ENCODE measurements at places on chromosomes 11 and 22.

DNA sequence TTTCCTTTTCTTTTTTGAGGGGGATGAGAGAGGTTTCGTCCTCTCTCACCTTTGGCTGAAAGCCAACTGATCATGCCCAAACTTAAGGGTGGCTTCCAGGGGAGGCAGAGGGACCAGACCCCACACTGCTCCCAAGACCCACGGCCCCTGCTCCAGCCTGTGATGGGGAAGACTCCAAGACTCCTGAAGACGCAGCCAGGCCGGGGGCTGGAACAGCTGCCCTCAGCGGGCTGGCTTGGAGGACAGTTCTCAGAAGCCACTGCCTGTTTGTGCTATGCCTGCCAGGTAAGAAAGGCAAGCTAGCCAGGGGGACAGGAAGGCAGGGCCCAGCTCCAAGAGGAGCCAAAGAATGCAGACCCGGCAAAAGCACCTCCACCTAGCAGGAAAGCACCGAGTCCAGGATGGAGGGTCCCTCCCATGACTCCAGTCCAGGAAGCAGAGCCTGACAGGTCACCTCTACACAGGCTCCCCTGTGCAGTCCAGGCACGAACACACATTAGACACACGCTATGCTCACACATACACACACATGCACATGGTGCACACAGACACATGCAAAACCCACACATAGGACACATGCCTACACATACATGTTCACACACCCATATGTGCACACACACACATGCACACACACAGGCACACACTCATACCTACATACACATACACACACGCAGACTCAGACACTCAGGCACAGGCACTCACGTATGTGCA lies 31.3 kb downstream of the GNB1L start:
- DNase-seq: no peak

DNA sequence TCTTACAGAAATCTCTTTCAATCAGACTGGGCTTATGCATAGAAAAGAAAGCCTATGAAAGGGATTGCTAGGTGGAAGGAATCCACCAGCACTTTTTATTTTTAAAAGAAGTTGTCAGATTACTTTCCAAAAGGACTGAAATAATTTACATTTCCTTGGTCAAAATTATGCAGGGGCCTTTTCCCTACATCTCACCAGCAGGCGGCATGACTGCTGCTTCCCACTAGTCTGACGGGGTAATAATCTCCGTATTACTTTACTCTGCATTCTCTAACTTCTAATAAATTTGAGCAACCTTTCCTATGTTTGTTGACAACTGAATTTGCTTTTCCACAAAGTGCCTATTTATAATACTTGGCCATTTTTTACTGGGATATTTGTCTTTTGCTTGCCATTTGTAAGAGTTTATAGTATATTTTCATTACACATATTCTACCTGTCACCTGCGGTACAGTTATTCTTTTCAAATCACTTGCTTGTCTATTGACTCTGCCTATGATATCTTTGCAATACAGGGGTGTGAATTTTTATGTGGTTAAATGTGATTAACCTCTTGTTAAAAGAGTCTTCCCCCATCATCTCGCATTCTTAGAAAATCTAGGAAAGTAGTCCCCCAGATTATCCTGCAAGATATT lies 51.9 kb upstream of the USP47 start:
- DNase-seq: no peak

DNA sequence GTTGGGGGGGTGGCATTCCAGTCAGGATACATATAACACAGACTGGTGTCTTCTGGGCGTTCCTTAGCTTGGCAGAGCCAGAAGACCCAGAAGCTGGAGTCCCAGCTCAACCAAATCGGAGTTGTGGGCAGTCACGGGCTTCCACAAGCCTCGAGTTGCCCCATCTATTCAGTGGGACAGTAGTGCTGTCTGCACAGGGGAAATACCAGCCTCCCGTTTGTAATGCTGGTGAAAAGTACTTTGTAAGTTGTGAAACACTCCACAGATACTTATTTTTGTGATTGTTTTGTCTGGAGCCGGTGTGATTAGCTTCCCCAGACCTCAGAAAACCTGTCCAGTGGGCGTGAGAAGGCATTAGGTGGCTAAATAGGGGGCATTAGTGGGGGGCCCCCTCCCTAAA lies 13.6 kb downstream of the DGKZ start:
- DNase-seq: no peak

DNA sequence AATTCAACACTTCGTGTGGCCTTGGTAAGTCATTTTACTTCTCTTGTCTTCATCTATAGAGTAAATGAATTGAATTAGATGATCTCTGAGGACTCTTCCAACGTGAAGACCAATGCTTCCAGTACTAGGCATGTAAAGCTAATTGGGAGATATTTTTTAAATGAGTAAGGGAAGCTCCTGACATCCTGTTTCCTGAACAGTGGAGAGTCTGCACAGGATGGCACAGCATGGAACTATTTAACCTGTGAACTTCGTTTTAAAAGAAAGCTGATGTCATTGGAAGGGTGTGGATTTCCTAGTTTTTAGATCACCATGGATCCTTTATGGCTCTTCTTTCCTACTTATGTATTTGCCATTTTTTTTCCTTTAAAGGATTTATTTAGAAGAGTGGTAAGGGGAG lies 48.4 kb upstream of the HSD17B12 start:
- no peak for DNase-seq

DNA sequence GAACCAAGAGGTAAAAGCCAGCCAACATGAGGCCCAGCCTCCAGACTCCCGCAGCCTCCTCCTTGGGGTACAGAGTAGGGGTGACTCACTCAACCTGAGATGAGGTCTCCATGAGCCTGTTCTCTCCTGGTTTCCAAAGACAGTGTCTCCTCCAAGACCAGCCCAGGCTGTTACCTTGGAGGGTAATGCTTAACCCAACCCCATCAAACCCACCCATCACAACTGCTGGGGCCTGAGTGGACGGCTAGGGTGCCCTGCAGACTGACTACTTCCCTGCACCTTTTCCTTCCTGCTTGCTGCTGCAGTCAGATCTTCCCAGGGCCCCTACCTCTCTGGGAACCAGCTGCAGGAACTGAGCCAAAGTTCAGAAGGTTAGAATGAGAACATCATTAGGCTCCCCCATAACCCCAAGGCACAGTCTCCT lies 5.1 kb upstream of the NOL12 start:
- DNase-seq: no peak

GRCh38 chr11:110713449-110713776 lies 1.2 kb upstream of the ARHGAP20 start:
- DNase-seq: no peak

DNA sequence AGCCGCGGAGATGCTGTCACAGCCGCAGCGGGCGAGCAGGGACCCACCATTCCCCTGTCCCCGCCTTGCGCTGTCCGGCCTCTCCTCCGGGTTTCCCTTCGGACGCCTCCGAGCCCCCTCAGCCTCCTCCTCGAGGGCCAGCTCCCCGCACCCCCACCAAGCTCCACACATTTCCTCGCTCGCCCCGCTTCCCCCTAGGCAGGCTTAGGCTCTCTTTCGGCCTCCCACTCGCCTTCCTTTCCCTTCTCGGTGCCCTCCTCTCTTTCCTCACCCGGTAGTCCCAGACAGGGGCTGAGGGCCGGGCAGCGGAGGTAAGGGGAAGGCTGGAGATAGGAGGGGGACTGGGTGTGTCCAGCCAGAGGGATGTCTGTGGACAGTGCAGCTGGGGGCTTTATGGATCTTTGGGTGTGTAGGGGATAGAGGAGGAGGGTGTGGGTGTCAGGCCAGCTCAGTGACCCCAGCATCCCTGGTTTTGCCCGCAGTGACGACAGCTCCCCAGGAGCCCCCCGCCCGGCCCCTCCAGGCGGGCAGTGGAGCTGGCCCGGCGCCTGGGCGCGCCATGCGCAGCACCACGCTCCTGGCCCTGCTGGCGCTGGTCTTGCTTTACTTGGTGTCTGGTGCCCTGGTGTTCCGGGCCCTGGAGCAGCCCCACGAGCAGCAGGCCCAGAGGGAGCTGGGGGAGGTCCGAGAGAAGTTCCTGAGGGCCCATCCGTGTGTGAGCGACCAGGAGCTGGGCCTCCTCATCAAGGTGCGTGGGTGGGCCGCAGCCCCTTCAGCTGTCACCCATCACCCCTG lies 1.6 kb downstream of the KCNK4 start:
- DNase-seq: no peak

DNA sequence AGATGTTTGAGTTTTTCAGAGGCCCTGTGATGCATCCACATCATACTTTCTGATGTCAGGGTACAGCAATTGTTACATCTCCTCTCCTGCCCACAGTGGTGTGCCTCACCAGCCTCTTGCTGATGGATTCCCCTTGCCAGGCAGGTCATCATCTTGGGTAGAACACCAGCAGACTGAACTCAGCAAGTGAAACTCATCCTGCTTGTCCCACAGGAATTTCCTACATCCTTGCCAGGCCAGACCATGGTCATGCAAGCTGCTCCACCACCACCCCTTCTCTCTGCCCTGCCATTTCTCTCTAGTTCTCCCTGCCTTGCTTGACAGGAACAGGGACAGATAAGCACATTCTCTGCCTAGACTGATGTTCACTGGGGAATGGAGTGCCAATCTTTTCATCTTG lies 85.9 kb downstream of the PAX6 start:
- no peak for DNase-seq

- no peak for DNase-seq
These were observed 6.7 kb downstream of the CPT1B start for GRCh38 chr22:50571264-50572175.

- no peak for DNase-seq
These were observed 89.8 kb downstream of the PDE2A start for GRCh38 chr11:72584293-72584938.

DNA sequence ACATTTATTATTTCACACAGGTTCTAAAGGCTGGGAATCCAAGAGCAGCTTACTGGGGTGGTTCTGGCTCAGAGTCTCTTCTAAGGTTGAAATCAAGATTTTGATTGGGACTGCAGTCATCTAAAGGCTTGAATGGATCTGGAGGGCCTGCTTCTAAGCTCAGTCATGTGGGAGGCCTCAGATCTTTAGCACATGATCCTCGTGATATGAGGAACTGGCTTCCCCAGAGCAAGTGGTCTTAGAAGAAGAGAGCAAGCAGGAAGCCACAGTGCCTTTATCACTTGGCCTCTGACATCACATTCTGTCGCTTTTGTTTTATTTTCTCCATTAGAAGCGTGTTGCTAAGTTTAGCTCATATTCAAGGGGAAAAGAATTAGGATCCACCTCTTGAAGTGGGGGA lies 88.9 kb downstream of the ARFGAP2 start:
- no peak for DNase-seq

DNA sequence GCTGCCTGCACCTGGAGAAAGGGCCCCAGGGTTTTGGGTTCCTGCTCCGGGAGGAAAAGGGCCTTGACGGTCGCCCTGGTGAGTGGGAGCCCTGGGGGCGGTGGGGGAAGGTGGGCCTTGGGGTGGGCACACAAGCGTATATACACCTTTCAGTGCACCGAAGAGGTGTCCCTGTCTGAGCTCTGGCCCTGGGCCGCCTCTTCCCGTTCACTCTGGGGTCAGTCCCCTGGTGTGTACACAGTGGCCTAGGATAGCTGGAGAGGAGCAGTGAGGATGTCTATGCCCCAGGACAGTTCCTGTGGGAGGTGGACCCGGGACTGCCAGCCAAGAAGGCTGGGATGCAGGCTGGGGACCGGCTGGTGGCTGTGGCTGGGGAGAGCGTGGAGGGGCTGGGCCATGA lies 2.8 kb downstream of the NHERF4 start:
- no peak for DNase-seq

DNA sequence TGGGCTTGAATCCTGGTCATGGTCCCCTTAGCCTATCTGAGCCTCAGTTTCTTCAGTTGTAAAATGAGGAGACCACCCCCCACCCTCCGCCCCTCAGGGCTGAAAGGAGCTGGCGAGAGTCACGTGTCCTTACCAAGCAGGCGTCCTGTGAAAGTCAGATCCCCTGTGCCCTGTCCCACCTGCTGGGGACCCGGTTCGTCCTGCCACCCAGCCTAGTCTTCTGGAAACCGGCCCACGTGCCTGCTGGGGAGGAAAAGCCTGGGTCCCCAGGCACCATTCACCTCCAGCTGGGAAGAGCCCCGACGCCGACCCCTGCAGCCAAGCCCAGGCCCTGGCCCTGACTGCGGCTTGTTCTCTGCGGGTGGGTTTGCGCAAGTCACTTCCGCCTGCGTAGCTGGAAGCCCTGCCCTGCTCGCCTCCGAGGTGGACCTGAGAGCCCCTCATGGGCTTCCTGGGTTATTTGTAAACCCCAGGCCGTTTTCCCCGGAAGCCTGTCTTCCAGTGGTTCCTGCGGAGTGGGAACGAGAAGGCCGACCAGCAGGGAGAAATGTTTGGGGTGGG lies 679 bp upstream of the SSH3 start:
- DNase-seq: no peak

DNA sequence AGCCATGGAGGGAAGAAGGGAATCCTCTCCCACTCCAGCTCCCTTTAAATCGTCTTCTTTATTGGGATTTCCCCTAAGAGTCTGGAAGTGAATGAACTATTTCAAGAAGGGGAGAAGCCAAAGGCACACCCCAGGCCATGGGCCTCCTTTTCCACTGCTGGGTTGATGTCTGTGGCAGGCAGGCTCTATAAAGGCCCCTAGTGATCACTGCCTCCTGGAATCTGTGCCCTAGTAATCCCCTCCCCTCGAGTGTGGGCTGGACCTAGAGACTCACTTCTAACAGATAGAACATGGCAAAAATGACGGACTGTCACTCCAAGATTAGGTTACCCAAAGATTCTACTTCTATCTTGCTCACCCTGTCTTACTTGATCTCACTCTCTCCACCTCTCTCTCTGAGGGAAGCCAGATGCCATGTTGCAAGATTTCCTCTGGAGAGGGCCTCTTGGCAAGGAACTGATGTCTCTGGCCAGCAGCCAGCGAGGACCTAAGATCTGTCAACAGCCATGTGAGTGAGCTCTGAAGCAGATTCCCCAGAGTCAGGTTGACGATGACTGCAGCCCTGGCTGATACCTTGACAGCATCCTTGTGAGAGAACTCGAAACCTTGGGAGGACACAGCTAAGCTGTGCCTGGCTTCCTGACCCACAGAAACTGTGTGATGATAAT lies 444.8 kb downstream of the SOX6 start:
- DNase-seq: peak; percentile 21

GRCh38 chr11:65476632-65477148 lies 22.2 kb upstream of the MALAT1 start:
- DNase-seq: no peak

Measured in NCI-H1092 treated with DMSO at 0.1 percent for 48 hours (cell line).